ENCODE measurements at places on chromosomes 5 and 9.

DNA sequence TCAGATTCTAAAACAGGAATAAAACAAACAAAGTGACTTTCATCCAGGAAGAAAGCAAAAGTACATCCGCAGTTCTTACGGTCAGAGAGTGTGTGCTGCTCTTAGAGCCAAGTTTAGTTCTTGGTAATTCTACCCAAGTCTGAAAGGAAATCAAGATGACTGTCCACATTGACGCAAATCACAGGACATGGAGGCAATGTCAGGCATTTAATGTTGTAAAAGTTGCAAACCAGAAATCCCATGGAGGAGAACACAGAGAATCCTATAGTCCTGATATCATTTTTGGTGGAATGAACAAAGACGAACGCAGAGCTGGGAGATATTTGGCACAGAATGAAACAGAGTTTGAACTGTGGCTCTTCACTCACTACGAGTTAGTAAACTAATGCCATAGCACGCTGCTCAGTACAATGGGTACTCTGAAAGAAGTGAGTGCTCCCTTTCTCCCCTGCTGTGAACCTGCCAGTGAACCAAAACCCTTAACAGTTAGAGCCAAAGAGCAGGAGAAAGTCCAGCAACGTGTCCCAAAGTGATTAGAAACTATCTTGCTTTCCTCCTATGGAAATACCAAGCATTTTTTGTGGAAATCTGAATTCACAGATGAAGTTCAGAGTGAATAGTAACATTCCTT, 74.3 kb downstream of the MUSK start:
- DNase-seq: no peak

DNA sequence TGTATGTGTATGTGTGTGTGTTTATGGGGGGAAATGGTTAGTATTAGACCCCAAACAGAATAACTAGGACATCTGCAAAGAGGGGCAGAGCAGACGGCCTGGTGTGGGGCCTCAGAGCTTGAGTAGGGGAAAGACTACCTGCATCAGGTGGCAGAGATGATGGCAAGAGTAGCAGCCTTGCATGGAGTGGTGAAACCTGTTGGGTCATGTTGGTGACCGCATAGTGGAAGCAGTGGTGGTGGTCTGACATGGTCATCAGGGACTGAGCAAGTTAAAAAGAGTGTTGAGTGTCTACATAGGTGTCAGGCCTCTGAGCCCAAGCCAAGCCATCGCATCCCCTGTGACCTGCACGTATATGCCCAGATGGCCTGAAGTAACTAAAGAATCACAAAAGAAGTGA, 153.2 kb downstream of the FGF10 start:
- no peak for DNase-seq

- DNase-seq: no peak
Measured at GRCh38 chr5:37777432-37778130, 62.3 kb downstream of the GDNF start.

- DNase-seq: no peak
Measured at GRCh38 chr9:29958469-29958868, 2385.2 kb upstream of the C9orf72 start.

DNA sequence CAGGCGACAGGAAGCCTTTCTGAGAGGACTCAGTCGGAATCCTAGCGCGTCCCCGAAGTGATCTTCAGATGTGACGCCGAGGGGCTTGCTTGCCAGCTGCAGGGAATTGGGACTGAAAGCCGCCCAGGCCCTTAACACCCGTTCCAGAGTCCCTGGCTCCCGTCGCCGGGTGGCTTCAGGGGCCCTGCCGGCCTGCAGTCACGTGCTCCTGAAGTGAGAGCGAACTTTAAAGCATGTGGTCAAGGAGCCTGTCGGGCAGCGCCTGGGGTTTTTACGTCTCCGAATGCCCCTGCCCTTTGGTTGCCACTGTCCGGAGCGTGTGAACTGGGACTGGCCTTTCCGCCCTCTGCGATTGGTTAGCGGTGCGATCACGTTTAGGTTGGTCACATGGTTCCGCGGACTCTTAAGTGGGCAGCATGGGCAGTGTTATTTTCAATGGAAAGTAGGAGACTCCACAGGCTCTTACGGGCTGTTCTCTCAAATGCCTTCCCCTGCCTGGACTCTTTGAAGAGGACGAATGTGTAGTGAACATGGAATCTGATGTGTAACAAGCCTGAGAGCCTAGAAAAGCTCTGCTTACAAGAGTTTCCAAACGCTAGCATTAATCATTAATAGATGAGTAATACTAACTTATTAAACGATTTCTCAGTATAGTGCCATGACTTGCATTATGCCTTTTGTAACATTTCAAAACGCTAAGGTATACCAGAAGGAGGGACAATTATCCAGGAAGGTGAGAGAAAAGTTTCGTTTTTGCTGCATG, 1.9 kb downstream of the VLDLR start:
- no peak for DNase-seq

GRCh38 chr9:96164268-96164683, 137.7 kb downstream of the HSD17B3 start:
- no peak for DNase-seq

DNA sequence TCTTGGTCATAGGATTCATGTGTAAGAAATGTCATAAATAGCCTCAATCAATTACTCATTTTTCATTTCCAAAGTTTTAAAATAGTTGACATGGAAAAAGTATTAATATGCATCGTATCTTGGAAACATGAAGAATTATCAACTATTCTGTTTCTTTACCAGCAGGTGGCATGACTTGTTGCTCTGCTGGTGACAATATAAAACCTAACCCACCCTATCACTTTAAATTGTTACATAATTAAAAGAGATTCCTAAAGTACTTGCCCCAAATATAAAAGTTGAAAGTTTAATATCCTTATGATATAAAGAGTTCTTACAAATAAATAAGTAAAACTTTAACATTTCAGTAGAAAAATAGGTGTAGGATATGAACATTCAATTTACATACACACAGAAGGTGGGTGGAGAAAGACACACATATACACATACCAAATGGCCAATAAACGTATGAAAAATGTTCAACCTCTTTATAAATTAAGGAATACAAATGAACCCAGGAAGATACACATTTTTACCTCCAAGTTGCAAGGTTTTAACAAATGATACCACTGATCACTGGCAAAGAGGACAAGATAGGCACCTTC, 30.6 kb downstream of the MAP1B start:
- no peak for DNase-seq

DNA sequence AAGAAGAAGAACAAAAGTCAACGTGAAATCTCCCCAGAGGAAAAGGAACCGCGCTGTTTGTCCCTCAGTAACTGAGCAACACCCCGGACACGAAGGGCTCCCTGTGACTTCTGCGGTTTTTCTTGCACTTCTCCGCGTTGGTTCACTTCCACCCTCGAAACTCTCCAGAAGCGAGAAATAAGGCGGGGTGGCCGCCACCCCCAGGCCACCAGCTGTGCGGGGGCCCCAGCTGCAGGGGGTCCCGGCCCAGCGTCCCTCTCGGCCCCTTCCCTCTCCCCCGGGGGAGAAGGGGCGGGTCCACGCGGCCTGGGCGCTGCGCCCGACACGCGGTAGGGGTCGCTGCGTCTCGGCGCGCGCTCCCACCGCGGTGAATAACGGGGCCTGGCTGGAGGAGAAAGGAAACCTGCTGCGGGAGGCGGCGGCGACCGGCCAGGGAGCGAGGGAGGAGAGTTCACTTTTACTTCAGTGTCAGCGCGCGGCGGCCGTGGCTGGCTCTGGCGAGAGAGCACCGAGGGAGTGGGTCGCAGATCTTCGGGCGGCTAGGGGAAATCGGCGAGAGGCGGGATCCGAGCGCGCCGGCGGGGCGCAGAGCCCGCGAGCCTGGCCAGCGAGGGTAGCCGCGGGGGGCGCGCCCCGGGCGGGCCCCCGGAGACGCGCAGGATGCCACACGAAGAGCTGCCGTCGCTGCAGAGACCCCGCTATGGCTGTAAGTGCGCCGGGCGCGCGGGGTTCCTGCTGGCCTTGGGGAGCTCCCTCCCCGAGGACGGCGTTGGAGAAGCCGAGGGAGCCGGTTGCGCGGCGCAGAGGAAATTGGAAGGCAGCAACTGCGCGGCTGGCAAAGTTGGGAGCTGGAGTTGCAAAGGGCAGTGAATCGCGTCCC, at the start of gene IQGAP2:
Gene IQGAP2 (plus strand): TSS at position 400 of the 880 bp plus-strand sequence. CDS start 261 bp downstream, at position 661.
- peak; percentile 80 for DNase-seq

DNA sequence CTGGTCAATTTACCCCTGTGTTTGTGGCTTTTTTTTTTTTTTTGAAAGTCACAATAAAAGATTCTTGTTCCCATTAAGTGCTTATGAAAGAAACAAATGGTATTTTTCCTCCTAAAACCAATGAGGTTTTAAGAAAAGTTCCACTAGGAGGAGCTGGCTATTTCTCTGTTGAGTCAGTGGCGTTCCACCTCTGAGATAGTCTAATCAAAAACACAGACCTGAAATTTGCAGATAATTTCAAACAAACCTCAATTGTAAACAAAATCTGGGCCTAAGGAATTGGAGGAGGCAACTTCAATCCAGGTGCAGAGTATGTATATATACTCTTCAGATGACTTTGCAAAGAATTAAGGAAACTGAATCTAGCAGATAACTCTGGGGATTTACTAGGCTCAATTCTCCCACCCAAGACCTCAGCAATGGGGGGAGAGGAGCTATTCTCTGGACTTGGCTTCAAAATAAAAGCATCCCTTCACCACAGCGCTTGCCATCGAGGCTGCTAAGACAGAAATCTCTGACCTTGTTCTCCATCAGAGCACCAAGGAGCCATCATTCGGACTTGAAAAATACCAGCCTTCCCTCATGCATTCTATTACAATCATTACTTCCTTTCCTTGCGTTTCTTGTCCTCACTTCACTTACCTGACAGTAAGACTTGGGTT, 52.4 kb downstream of the FANCC start:
- no peak for DNase-seq

DNA sequence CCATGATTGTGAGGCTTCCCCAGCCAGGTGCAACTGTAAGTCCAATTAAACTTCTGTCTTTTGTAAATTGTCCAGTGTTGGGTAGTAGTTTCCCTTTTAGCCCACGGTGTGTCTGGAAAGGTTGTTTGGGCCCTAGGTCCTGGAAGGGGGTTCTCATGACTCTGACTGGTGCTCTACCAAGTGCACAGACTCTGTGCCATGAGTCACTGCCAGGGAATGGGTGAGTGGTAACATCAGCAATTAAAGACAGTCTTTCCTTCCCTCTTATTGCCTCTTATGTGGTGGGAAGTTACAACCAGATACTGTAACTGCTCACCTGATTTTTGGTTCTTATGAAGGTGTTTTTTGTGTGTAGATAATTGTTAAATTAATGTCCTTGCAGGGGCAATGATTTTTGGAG, 141.2 kb downstream of the PRDM9 start:
- no peak for DNase-seq

DNA sequence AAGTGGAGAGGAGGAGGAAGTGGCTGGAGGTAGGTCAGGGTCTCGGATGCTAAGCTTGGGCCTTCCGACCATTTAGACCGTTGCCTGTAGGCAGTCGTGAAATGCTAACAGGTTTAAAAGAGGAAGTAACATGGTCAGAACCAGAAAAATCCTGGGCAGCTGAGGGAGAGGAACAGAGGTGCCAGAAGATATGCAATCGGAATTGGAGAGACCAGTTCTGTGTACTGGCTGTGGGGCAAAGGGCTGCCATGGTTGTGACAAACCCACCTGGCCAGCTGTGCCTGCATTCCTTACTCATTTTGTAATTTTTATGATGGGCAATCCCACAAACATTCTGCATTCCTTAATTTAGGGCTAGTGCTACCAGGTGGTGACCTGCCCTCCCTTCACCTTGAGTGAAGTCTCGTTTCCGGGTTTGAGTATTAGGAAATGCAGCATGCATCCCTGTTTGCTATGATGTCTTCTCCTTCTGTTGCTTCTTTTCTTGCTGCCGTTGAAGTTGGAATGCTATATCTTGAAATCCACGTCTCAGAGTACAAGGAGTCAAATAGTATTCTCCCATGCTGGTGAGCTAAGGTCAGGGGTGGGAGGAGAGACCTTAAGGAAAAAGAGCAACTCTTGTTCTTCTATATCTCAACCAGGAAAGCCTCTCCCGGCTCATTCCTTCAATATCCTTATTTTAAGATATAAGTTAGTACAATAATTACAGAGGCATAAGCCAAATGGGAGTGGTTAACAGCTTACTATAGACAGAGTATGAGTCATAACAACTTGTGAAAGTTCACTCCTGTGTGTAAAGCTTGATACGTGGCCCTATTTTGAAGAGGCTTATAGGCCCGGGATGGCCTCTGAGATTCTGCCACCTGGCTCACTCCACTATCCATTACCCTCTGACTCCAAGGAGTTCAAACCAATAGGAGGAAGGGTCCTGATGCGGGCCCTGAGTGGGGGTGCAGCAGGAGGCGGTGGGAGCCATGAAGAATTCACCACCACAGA, 37.0 kb downstream of the B4GALT1 start:
- no peak for DNase-seq

DNA sequence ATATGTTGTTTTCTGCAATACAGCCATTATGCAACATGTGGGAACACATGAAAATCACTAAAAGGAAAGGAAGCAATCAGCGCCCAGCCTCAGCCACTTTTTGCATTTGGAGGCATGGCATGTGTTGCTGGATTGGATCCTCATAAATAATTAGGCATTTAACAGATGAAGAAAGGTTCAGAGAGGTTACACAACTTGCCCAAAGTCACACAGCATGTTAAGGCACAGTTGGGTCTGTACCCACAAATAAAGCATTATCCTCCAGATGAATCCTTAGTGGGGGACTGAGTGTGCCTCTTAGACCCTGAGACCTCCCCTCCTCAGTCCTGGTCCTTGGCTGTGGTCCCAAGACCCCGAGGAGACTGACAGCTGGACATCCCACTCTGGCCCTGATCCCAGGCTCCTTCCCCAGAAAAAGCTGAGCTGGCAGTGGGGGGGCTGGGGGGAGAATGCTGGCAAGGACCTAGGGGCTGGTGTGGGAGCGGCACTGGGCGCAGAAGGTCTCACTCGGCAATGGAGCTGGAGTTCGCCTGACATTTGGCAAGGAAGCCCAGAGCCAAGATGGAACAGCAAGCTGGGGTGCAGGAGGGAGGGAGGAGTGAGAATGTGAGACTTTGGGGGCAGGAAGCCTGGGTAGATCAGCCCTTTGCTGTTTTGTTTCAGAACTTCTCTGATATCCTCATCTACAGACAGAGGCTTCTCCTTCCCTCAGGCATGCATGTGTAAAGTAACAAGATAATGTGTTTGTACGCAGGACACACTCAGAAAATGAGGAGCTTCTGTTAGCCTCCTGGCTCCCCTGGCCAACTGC, 6.9 kb upstream of the AKNA start:
- no peak for DNase-seq

DNA sequence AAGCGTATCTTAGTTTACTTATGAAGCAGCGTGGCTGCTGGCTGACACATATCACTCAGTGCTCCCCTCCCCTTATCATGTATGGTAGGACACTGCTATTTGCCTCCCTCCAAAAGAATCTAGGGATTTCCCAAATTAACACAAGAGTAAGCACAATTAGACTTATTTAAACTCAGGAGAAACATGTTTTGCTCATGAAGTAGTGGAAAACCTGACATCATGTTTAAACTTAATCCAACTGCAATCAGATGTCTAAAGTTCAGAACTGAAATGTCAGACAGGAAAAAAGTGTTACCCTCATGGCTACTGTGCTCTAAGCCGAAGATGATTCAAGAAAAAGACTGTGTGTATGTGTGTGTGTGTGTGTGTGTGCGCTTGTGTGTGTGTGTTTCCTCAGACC, 324.1 kb upstream of the TNC start:
- DNase-seq: no peak

GRCh38 chr5:12672141-12672540, 767.9 kb upstream of the CTNND2 start:
- DNase-seq: no peak

All from activated T-helper 2 cell treated with anti-CD3 and anti-CD28 coated beads, Interferon-gamma antibody, Interleukin-2, Interleukin-4, amounts not matched to agents 10 μg/mL and 5 μg/mL and 100 μg/mL, durations not matched to agents 14 hours and 24 hours and 36 hours (primary cell).